ENCODE measurements at places on chromosomes 6 and 20.

DNA sequence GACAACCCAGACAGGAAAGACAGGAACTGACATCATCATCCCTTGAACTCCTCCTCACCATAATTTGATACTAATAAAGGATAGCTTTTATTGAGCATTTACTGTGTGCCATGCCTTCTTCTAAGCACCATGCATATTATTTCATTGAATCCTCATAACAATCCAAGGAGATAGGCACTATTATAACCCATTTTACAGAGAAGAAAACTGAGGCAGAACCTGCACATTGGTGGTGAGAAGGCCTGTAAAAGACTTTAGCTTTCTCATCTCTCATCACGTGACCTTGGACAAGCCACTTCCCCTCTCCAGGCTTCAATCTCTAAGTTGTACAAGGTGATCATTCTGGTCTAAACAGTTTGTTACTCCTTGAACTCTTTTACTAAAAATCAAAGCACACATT is 34.5 kb upstream of the PREX1 start:
- no peak for DNase-seq

DNA sequence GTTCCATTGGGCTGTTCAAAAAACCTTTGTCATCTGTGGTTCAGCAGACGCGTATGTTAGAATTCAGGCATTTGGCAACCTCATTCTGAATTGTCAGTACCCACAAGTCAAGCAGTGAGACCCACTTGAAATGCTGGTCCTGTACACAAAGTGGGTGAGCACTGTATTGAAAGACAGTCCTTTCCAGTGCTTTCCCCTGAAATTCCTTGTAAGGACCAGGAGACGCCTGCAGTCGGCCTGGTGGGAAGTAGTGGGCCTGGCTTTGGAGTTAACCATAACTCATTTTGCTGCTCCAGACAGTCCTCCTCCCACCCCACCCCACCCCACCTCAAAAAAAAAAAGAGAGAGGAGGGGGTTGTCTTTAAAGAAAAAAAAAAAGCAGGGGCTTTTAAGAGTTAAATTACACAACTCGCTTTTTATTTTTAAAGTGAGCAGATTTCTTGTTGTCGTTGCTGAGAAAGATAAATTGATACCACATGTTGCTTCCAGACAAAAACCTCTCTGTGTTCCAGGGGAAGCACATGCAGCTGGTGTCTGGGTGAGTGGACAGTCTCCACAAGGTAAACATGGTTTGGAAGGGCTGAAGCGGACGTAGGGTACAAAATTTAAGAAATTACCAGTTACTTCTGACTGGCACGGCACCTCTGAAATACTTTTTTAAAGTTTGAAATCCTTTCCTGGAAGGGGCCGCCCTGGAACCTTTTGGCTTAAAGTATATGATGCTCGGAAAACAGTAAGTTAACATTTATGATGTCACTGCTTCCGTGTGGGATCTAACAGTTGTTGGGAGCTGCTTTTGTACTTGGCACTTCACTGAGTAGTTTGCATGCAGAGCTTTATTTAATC is 95.3 kb downstream of the FOXO3 start:
- DNase-seq, result peak; percentile 22

DNA sequence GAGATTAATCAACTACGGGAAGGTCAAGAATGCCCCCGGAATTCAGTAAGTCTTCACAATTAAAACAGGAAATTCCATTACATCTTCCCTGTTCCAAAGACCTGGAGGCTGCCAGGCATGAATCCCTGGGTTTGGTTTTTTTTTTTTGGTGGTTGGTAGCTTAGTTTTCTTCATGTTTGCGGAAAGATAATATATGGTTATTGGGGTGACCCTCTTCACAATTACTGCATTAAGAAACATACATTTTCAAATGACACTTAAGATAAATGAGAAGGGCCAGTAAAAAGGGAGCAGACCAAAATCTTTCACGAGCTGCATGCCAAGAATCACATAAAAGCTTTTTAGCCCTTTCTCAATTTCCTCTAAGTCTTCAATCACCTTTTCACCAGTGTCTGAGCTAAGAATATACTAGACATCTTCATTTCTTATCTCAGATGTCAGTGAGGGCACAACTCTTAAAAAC is 64.0 kb downstream of the KIF13A start:
- DNase-seq, result no peak

- no peak for DNase-seq
Measured at GRCh38 chr6:25359191-25359861, 80.2 kb downstream of the CARMIL1 start.

DNA sequence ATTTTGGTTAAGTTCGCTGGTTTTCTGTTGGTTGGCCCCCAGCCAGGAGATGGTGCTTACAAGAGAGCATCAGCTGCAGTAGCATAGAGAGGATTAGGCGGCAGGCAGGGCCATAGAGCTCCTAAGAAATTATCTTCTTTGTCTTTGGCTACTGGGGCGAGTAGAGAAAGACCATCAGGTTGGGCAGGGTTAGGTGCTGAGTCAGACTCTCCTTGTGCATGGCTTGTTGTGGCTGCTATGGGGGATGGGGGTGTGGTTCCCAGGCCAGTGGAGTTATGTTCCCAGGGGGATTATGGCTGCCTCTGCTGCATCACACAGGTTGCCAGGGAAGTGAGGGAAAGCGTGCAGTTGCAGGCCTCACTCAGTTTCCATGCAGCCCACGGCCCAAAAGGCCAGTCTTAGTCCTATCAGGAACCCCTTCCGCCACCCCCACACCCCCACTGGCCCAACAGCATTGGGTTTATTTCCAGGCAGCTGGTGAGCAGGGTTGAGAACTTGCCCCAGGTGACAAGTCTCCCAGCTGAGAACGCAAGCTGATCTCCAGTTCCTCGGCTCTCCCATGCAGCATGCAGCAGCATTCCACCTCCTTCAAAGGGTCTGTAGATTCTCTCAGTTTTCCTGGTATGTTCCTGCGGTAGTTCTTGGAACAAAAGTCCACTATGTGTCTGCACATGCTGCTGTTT is 243.7 kb downstream of the UTRN start:
- DNase-seq, result no peak

DNA sequence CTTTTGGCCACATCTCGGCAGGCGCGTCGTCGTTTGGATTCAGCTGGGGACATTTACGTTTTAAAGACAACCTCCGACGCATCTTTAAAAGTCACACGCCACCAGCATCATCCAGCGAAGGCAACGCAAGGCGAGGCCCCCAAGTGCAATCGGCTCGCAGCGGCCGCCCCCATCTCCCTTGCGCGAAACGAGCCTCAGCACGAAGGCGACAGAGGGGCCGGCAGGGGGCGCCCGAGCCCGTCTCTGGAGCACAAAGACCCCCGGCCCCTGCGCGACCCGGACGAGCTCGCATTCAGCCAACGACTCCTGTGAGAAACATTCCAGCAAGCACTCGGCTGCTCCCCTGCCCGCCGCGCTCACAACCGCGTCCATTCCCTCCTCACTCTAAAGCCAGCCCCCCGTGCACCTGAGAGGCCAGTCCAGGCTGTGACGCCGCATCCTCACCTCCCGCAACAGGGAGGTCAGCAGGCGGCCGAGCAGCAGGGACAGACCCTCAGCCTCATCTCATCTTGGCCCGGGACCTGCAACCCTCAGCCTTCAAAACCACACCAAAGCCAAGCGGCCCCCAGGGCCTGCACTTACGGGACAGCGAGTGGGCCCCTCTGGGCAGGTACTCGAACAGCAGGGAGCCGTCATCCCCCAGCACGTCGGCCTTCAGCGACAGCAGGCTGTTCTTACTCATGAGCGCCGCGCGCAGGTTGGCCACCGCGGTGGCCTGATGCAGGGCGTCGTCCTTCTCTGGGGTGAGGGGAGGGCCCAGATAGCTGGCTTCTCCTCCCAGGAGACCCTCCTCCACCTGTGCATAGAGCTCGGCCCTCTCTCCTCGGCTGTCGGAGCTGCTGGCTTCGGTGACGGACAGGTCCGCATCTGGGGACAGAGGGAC is 35.8 kb downstream of the SLC2A4RG start:
- no peak for DNase-seq

GRCh38 chr6:75424618-75425548 is 68.7 kb downstream of the FILIP1 start:
- no peak for DNase-seq

DNA sequence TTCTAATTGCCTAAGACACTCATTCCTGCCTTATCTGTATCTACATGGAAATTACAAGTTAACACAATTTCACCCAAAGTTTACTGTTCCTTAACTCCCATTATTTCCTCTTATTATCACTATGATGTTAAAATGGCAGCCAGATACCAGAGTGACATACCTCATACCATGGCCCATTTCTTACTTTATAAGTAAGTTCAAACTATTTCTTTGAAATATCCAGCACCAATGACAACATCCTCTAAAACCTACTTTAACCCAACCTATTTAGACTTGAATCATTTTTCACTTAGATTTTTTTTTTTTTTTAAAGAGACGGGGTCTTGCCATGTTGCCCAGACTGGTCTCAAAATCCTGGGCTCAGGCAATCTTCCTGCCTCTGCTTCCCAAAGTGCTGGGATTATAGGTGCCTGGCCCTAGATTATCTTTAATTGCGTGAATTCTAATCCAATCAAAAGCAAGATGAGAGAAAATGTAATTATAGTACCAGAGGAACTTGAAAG is 10.0 kb downstream of the REV3L start:
- DNase-seq, result no peak

DNA sequence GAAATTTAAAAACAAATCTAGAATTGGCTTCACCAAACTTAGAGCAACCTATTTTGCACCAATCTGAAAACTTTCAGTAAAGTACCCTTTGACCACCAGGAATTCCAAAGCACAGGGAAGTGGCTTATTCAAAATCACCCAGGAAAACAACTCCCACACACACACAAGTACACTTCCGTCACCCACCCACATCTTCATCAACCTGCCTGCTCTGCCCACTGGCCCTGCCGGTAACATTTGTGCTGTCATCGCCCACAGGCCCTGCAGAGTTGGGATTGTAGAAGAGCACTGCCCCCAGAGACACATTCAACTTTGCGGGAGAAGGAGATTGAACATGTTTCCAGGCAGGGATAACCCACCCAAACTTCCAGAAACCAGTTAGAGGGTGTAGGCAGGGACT is 19.3 kb upstream of the SCML4 start:
- no peak for DNase-seq

- DNase-seq, result no peak
Measured at GRCh38 chr20:3580412-3580811, 82.8 kb downstream of the GFRA4 start.

- DNase-seq, result no peak
Measured at GRCh38 chr20:45223136-45223535, 2.0 kb downstream of the SEMG2 start.

DNA sequence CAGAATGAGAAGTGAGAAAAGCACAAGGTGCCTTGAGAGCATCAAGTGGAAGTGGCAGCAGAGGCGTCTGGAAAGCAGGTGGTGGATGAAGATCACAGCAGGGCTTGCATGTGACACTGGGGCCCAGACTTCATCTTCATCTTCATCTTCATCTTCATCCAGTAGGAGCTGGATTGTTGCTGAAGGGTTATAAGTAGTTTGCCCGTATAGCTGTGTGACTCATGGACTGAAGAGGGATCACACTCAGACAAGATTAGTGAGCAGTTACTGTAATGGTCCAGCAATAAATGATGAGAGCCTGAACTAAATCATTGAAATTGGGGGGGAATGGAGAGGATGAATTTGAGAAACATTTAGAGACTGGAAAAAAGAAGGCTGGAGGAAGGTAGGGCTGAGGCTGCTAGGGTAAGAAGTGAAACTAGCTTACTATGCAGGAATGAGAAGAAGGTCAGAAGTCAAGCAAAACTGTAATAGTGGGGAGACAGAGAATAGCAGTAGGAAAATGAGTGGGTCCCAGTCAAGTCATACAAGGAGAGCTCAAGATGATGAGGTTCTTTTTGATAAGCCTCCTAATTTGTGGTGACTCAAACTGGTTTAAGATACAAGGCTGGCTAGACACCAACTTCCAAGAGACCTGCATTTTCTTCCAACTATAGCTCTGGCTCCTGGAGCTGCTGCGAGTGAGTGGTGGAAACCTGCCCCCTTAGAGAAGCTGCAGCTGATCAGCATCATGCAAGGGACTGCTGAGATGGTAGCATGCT is 92.3 kb upstream of the BEND6 start:
- DNase-seq, result no peak

- no peak for DNase-seq
Measured at GRCh38 chr20:22159276-22159675, 425.1 kb downstream of the FOXA2 start.

GRCh38 chr20:43530321-43531090 is 23.0 kb downstream of the L3MBTL1 start:
- no peak for DNase-seq

- DNase-seq, result no peak
Measured at GRCh38 chr20:52789716-52790115, 182.4 kb upstream of the TSHZ2 start.

DNA sequence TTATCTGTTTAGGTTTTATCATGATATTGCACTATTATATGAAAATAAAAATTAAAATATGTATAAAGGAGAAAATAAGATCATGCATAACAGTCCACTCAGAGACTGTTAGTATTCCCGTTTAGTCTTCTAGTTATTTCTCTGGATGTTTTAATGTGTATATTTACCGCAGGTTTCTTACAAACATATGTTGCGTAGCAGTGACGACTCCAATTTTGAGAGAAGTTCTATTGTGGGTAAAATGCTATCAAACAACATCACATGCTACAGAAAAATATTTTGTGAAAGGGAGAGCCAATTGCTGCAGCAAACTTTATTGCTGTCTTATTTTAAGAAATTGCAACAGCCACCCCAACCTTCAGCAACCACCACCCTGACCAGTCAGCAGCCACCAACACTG is 72.4 kb upstream of the NXT1 start:
- no peak for DNase-seq

- DNase-seq, result no peak
Measured at GRCh38 chr6:44211284-44211683, 5.4 kb upstream of the MYMX start.

- no peak for DNase-seq
Measured at GRCh38 chr20:62567246-62568044, 74.9 kb upstream of the SLCO4A1 start.

- DNase-seq, result peak; percentile 81
Measured at GRCh38 chr6:108897371-108897770, 49.1 kb downstream of the ARMC2 start.

DNA sequence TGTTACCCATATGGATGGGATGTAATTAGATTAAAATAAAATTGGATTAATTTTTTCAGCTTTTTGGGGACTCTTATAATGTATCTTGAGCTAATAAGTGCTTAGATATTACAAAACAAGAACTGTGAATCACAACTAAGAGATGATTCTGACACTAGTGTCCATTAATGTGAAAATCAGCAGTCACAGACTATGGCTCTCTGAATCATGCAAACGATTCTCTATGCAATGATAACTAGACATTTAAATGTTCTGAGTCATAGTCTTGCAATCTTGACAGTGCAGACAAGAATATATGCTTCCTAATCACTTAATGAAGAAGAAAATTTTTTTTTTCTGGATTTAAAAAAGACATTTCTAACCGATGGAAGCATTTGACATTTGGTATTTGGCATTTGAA is 82.2 kb upstream of the OPRM1 start:
- DNase-seq, result no peak

- no peak for DNase-seq
Measured at GRCh38 chr6:41239467-41240159, 11.5 kb downstream of the TREML4 start.
